Activated CD8-positive, alpha-beta memory T cell treated with anti-CD3 and anti-CD28 coated beads for 1 hour (primary cell): ENCODE measurements at places on chromosomes 2 and 18.

- no peak for DNase-seq
These were observed 45.6 kb upstream of the SELENOI start for GRCh38 chr2:26300234-26300925.

- DNase-seq, result no peak
These were observed 90.2 kb downstream of the NCK2 start for GRCh38 chr2:105834931-105835330.

- no peak for DNase-seq
These were observed 73.3 kb downstream of the ZNF385B start for GRCh38 chr2:179788104-179788503.

- no peak for DNase-seq
These were observed 229.7 kb upstream of the SP5 start for GRCh38 chr2:170485254-170486026.

- DNase-seq, result no peak
These were observed 1539.8 kb upstream of the PIK3C3 start for GRCh38 chr18:40415176-40415791.

- no peak for DNase-seq
These were observed 118.4 kb downstream of the ARL4C start for GRCh38 chr2:234378440-234378839.
